Stimulated activated CD8-positive, alpha-beta memory T cell treated with anti-CD3 and anti-CD28 coated beads, Interleukin-7, amount 100 ng/mL, for 1 hour (primary cell): ENCODE measurements at places on chromosomes 12 and 14.

GRCh38 chr12:123948796-123949769 is 23.5 kb downstream of the CCDC92 start:
- DNase-seq: no peak

DNA sequence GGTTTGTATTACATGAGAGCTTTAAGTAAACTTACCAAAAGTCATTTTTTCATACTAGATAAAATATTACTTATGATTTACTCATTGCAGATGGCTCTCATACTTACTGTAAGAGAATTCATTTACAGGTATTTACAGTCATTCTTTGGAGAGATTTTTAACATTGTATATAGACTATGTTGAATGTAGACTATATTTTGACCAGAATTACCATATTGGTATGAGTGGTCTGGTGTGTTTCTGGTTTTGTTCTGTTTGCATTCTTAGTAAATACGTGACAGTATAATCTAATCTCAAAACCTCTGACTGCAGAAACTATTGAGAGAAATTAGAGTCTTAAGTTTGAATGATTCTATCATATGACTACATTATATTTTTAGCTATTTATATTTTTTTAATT is 91.1 kb downstream of the USP15 start:
- no peak for DNase-seq

- no peak for DNase-seq
These were observed 1.6 kb downstream of the ATXN7L3B start for GRCh38 chr12:74539261-74539660.

DNA sequence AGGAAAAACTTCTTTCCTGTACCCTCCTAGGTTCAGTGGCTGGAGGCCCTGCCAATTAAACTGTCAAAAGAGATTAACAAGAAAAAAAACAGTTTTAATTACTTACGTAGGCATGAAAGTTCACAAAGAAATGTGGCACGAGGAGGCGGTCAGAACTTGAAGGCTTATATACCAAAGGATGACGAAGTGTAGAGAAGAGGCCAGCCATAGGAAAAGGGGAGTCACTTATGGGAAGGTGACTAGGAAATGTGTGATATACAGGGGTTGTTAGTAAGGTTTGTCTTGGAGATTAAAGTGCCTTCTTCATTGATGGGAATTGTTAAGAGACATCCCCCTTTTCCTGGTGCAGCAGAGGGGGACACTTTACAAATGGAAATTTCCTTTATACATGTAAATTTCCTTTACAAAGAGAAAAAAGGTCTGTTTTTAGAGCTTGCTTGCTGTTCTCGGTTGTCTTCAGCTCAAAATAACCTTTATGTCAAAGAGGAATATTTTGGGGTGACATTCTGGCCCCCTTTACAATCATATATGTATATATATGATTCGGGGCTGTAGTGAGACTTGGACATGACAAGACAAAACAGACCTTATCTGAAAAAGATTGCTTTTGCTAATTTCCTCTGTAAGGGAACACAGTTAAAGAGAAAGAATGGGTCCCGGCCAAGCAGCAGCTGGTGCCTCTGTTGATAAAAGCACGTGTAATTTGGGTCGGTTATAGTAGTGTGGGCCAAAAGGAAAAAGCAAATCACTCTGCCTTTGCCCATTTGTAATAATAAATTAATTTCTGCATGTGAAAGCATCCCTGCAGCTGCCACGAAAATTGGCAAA is 38.6 kb downstream of the SYNE2 start:
- no peak for DNase-seq

DNA sequence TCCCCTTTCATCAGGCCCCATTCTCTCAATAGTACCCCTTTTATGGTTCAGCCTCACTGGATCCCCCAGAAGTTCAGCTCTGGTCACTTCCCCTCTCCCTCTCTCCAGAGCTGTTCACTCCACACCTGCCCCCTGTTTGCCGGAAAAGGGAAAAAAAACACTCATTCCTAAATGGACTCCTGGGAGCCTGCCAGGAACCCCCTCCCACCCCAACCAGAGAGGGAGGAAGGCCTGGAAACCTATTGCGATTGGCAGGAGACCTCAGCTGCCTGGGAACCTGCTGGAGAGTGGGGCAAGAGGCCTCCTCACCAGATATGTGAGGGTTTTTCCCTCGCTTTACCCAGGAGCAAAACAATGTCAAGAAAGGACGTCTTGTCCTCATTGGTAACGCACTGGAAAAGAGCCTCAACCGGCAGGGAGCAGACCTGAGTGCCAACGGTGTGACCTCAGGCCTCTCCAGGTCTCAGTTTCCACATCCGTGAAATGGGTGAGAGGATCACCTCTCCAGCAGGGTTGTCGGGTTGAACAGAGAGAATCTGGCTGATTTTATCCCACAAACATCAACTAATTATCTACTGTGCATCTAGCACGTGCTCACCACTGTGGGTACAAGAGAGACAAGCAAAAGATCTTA is 4.6 kb downstream of the DTX1 start:
- no peak for DNase-seq

DNA sequence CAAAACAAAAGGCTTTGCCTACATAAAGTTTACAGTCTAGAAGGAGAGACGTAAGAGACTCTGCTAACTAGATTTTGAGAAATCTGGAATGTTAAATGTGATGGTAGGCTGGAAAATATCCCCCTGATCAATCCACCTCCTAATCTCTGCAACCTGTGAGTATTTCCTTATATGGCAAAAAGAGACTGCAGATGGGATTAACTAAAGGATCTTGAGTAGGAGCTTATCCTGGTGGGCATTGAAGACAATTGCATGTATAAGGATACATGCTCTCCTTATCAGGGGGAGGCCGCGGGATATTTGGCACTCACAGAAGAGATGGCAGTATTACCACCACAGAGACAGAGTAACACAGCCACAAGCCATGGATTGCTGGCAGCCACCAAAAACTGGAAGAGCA is 95.2 kb downstream of the EGLN3 start:
- no peak for DNase-seq

- no peak for DNase-seq
These were observed 199.9 kb upstream of the PWP1 start for GRCh38 chr12:107485731-107486130.

- no peak for DNase-seq
These were observed 51.6 kb upstream of the SRP54 start for GRCh38 chr14:34931206-34931605.

GRCh38 chr14:104706733-104707607 is 17.1 kb upstream of the ADSS1 start:
- DNase-seq: no peak

GRCh38 chr14:35366056-35366451 is 38.5 kb downstream of the NFKBIA start:
- DNase-seq: no peak

DNA sequence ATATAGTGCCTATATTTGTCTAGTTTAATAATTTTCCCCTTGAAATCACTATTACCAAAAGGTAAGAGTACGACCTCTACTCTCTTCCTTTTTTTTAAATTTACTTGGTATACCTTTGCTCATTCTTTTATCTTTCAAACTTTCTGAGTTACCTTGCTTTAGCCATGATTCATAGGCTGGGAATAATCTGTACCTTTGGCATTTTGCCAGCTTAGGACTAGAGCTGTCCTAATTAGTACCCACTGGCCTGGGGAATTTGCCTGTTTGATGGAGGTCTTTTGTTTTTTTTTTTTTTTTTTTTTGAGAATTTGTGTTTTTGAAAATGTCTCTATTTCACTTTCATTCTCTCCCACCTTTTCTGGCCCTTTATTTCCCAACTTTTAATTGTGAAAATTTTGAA is 8.7 kb upstream of the SLC4A8 start:
- DNase-seq: no peak

GRCh38 chr12:40697566-40698259 is 5.5 kb downstream of the CNTN1 start:
- DNase-seq: no peak

DNA sequence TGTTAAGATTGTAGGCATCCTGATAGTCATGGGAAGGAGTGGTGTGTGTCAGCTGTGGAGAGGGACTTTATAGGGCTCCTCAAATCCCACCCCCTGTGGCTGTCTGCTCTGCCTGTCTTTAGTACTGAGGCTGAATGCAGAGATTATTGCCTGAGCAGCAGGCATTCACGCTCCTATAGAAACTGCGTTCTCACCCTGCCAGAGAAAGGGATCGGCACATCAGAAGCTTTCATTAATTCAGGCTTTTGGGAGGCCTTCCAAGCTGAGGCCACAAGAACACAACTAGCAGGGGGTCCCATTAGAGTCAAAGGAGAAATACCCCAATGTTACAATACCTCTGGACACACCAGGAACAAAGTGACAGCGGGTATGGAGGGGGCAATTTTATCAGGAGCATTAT is 12.6 kb downstream of the KCNK10 start:
- DNase-seq: no peak

DNA sequence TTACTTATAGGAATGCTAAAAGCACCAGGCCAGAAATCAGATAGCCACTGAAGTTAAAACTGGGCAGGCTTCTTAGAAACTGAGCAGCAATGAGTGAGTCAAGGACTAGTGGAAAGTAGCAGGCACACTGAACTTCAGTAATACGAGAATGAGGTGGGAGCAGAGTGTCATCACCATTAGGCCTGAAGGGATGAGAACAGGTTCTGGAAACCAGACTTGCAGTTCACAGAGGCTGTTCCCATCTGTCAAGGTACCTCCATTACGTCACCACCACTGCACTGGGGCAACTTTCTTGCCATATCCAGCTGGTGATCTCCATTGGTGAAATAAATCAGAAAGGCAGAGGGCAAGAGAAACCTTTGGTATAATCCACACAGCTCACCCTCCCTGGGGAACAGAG is 15.6 kb downstream of the ZNF10 start:
- no peak for DNase-seq

DNA sequence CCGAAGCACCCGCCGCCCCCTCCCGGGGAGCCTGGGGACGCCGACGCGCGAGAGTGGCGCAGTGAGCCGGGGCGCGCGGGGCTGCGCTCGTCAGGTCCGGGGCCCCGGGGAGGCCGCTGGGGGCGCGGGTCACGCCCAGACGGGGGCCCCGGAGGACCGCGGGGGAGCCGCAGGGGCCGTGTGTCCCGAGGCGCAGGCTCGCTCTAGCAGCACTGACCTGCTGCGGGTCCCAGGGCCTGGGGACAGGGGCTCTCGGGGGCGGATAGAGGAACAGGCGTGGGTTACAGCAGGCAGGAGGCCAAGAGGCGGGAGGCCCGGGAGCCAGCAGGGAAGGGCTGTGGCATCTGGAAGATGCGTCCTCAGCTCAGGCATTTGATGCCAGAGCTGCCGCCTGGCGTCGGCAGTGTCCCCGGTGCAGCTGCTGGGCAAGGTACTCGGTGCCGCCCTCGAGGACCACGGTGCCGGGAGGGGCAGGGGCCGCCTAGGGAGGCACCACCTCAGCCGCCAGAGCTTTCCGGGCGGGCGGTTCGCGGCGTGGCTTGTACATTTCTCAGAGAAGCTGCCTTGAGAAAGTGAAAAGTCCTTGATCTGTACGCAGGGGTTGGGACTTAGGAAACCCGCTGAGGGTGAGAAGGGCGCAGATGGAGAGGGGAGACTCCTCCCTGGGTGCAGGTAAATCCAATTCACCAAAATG is 1.2 kb downstream of the WNT5B start:
- DNase-seq: no peak

DNA sequence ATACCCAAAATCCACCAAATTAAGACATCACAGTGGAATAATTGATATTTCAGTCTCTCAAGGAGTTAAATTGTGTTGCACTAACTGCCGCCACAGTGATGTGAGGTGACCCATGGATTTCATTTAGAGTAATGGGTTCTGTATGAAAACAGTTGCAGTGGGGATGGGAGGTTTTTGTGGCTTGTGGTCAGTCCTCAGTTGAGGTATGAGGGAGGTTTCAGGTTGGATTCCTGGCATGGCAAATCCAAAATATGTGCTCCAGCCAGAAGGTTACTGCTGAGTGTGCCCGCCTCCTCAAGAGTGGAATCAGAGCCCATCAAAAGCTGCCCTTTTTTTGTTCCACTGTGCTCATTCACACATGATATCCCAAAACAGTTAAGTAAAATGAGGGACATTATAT is 487.1 kb downstream of the EGLN3 start:
- DNase-seq: no peak

GRCh38 chr14:98853063-98853729 is 418.8 kb downstream of the BCL11B start:
- no peak for DNase-seq

- DNase-seq: no peak
These were observed 20.6 kb downstream of the ARMH4 start for GRCh38 chr14:58131386-58131785.

DNA sequence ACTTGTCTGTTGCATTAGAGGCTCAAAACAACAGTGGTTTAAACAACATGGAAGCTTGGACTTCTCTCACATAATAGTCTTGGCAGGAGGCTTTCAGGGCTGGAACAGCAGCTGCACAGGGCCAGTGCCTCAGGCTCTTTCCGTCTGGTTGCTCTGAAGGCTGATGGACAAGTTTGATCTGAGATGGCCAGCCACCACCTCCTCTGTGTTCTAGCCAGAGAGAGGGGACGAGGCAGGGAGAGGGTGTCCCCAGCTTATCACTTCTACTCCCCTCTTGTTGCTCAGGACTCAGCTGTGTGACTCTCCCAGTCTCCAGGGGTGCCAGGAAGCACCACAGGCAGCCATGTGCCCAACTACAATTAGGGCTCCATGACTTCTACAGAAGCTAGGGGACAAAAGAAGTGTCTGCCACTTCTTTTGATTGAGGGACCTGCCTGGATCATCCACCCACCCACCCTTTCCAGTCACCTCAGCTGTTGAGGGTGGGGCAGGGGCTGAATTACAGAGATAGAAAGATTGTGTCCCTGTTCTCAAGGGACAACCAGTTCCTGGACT is 46.6 kb downstream of the SMIM41 start:
- DNase-seq: no peak

DNA sequence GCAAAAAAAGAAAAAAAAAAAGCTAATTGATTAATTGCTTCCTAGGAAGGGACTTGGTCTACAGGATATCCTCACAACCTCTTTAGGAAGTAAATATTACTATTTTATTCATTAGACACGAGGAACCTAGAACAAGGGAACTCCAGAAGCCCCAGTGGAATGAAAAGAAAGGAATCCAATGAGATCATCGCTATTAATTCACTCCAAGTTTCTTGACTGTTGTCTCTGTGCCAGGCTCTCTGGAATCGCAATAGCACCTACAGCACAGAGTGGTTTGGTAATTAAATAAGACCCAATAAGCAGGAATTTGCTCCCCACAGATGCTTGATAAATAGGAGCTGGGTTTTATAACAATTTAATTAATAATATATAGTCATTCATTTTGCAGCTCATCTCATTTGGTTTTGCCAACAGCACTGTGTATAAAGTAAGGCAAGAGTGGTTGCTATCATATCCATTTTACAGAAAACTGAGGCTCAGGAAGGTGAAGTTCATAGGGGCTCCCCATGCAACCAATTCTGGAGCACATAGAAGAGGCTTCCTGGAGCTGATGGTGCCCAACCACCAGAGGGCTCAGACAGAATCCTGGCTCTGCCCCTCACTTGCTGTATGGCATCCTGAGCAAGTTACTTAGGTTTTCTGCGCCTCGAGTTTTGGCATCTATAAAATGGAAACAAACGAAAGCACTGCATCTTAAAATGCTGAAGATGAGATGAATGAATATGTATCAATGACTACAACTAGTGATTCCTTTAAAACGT is 420.2 kb downstream of the MED13L start:
- no peak for DNase-seq

- no peak for DNase-seq
These were observed 96.9 kb upstream of the FGD4 start for GRCh38 chr12:32302218-32303173.

GRCh38 chr14:104157016-104157928 is 18.9 kb downstream of the KIF26A start:
- DNase-seq: no peak
